IMR-90 (cell line): ENCODE measurements at places on chromosomes 5 and 9. TPM values are rescaled to one million over a fixed set of nuclear protein-coding genes. Genes with fewer than 3 reads are reported as not detected.

DNA sequence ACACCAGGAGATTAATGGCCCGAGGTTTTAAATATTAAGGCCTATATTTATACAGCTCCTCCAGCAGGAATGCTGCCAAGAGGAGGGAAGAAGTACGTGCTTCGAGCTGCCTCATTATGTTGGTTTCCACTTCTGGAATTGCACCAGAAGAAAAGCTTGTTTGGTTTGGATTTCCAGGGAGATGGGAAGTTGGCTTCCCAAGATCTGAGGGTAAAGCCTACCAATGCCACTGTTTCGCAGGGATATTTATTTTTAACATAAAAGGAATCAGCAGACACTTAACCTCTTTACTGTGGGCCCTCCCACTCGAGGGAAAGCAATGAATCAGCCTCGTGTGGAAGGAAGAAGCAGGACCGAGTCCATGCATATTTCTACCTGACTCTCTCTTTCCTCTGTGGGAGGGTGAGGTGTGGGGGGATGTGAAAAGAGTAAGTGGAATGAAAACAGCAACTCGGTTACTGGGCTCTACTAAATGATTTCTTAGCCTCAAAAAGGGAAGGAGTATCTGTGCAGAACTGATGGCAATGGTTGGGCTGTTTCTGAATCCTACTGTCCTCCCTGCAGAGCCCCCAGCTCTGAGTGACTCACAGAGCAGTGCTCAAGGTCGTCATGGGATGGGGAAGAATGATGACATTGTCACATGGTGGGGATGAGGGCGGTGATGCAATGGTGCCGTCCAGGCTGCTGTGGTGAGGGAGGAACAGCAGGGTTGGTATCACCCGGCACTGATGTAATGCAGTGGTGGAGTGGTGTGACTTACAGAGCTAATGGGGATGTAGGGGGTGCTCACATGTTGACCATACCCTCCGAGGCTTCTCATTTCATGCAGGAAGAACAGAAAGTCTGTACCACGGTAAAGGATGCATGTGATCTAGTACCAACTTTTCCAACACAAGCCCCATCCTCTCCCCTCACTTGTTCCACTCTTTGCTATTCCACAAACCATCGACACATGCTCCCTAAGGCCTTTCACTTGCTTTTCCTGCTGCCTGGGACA lies 215.0 kb upstream of the PANK3 start:
- no peak overlapping the region for H3K27ac ChIP-seq
- no peaks in the 10 kb centered on the region for H3K36me3 ChIP-seq
- DNase-seq: peak; percentile 23
- no peaks in the 10 kb centered on the region for H3K4me1 ChIP-seq
- H3K27me3 ChIP-seq: no peaks in the 10 kb centered on the region; the same call in 1 of the 2 replicates
- no peak overlapping the region for H3K4me3 ChIP-seq

GRCh38 chr9:82882138-82882537 lies 180.8 kb downstream of the RASEF start:
- no peaks in the 10 kb centered on the region for H3K27me3 ChIP-seq
- DNase-seq: peak; percentile 13

GRCh38 chr9:108854641-108855528 lies 901 bp downstream of the ACTL7B start:
- H3K36me3 ChIP-seq: no peaks in the 10 kb centered on the region
- H3K27me3 ChIP-seq: peaks cover 8% of the 10 kb centered on the region
- H3K4me1 ChIP-seq: no peaks in the 10 kb centered on the region
- DNase-seq: no peak

DNA sequence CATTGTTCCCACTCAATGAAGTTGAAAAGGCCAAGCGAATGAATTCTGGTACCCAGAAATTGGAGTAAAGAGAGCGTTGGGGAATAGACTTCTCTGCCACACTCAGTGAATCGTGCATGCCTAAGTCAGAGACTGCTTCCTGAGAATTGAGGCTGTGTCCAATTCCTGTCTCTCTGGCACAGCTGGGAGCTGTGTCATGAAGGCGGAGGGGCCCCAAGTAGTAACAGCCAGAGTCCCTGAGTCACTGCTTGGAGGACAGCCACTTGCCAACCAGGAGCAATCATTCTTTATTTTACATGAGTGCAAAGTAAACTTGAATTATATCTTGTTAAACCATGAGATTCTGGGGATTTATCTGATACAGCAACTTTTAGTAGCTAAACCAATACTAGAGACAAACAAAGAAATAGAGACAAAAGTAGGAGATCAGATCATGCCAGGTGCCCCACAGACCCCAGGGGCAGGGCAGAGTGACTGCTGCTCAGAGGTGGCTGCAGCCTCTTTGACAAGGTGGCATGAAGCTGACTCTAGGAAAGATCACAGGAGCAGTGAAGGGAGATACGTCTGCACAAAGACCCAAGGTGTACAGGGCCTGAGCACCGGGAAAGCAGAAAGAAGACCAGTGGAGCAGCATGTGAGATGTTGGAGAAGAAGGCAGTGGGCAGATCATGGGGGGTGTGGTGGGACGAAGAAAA lies 246.0 kb downstream of the GADD45G start:
- DNase-seq: peak; percentile 34
- H3K27ac ChIP-seq: no peak overlapping the region
- H3K36me3 ChIP-seq: no peaks in the 10 kb centered on the region
- no peak overlapping the region for H3K4me3 ChIP-seq
- H3K27me3 ChIP-seq: no peaks in the 10 kb centered on the region

GRCh38 chr5:96957254-96958049 lies 21.6 kb downstream of the LNPEP start:
- H3K4me3 ChIP-seq: no peak overlapping the region
- no peak overlapping the region for H3K27ac ChIP-seq
- H3K27me3 ChIP-seq: no peaks in the 10 kb centered on the region
- H3K4me1 ChIP-seq: no peaks in the 10 kb centered on the region

DNA sequence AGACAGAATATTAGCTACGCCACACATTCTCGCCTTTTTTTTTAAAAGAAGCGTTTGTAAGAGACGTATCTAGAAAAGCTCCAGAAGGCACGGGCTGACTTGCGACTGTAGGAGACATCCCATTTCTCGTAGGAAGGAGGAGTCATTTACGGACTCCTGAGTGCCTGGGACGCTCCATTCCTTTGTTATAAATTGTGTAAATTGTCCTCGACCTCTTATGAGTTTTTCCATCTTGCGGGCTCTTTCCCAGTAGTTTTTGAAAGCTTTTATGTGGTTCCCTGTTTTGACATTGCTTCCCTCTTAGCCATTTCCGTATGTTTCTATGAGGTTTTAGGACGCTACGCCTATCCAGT lies 1.0 kb downstream of the RABL6 start:
- H3K27me3 ChIP-seq: no peaks in the 10 kb centered on the region
- H3K4me3 ChIP-seq: peak overlapping the region; percentile 75
- peaks cover 7% of the 10 kb centered on the region for H3K36me3 ChIP-seq
- peak overlapping the region; percentile 32; the same call in 1 of the 2 replicates for H3K27ac ChIP-seq
- peak; percentile 35 for DNase-seq

DNA sequence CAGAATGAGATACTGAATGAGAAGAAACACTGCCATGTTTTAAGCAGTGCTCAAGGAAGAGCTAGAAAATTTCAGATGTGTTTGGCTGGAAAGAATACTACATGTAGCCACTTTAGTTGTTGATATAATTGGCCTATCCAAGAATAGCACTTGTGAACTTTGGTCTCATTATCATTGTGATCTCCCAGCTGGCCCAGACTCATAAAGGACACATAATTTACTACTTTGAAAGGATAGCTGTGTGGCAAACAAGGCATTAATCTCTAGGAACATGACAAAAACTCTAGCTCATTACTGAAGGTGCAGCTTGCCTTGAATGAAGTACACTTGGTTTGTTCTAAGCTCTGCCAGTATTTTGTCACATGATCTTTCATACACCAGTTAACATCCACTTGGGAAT lies 356.3 kb downstream of the CSNK1G3 start:
- no peak overlapping the region for H3K4me3 ChIP-seq
- H3K4me1 ChIP-seq: no peaks in the 10 kb centered on the region
- DNase-seq: no peak
- H3K36me3 ChIP-seq: no peaks in the 10 kb centered on the region
- H3K27me3 ChIP-seq: no peaks in the 10 kb centered on the region

DNA sequence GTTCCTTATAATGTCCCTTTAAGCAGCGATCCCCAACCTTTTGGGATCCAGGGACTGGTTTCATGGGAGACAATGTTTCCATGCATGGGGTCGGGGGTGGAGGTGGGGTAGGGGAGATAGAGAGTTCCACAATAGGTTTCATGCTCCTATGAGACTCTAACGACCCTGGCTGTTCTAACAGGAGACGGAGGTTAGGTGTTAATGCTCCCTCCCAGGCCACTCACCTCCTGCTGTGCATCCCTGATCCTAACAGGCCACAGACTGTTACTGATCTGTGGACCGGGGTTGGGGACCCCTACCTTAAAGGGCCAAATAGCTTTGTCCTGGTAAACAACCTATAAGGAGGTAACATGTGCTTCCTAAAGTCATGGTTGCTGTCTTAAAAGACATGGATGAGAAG lies 602.5 kb upstream of the RGMB start:
- no peak for DNase-seq
- peaks cover 2% of the 10 kb centered on the region; the same call in 1 of the 2 replicates for H3K4me1 ChIP-seq
- H3K27me3 ChIP-seq: no peaks in the 10 kb centered on the region
- no peak overlapping the region for H3K27ac ChIP-seq
- H3K36me3 ChIP-seq: no peaks in the 10 kb centered on the region

The SERF1A gene
- total RNA-seq: 2.2 and 7.2 TPM in 2 replicates

The C6 gene
- total RNA-seq: under 0.01 and 0.18 TPM in 2 replicates

The SPAG8 gene
- 0.28 and 0.72 TPM in 2 replicates for total RNA-seq

The CDO1 gene
- total RNA-seq: 3.3 and 8.6 TPM in 2 replicates

The GDA gene
- total RNA-seq: not detected in 2 replicates
